ENCODE measurements at places on chromosomes 2 and 18. TPM values are rescaled to one million over a fixed set of nuclear protein-coding genes. Genes with fewer than 3 reads are reported as not detected.

Gene TMEM200C
- total RNA-seq, result 0.54 TPM

Gene DLX2
- total RNA-seq, result 4.2 TPM

Gene RAB27B
- total RNA-seq, result 13.8 TPM

Gene MDH1B
- total RNA-seq, result 1.2 TPM

Gene DRC1
- total RNA-seq, result not detected

Gene FEV
- not detected for total RNA-seq

Gene SLC9A4
- not detected for total RNA-seq

Gene CD226
- 0.10 TPM for total RNA-seq

Gene GPR39
- total RNA-seq, result 8.2 TPM

Gene C18orf54
- 8.5 TPM for total RNA-seq

Gene GULP1
- total RNA-seq, result 126 TPM

Gene FIGN
- total RNA-seq, result 1.5 TPM

Gene PRKAG3
- total RNA-seq, result not detected

Gene TCF4
- total RNA-seq, result 57.2 TPM

Gene HNMT
- 9.8 TPM for total RNA-seq

Gene STEAP3
- total RNA-seq, result 13.9 TPM

Gene TBR1
- not detected for total RNA-seq

Gene CHRNG
- total RNA-seq, result not detected

Gene CHCHD5
- total RNA-seq, result 16.9 TPM

Gene GAREM2
- total RNA-seq, result not detected

Gene ADAM23
- total RNA-seq, result not detected

Gene LGALSL
- total RNA-seq, result 0.34 TPM

Gene BOLL
- not detected for total RNA-seq

Gene SOWAHC
- 11.4 TPM for total RNA-seq

Gene CROCC2
- not detected for total RNA-seq

Gene SERPINB3
- not detected for total RNA-seq

Gene SERPINB11
- not detected for total RNA-seq

Gene SPRED2
- 11.6 TPM for total RNA-seq

Gene CCBE1
- total RNA-seq, result 7.7 TPM

Gene ABCG8
- not detected for total RNA-seq

Gene KCNJ3
- not detected for total RNA-seq

Gene LCT
- not detected for total RNA-seq

Gene HOXD9
- total RNA-seq, result 0.57 TPM

Gene CD207
- total RNA-seq, result not detected

Gene CHN1
- 11.0 TPM for total RNA-seq

Measured in M059J (cell line).